ENCODE measurements at places on chromosomes 5 and 9.

GRCh38 chr9:114936581-114936980, 6.2 kb upstream of the TNFSF8 start:
- no peak for DNase-seq

GRCh38 chr9:93588641-93589609, 12.5 kb downstream of the PHF2 start:
- no peak for DNase-seq

DNA sequence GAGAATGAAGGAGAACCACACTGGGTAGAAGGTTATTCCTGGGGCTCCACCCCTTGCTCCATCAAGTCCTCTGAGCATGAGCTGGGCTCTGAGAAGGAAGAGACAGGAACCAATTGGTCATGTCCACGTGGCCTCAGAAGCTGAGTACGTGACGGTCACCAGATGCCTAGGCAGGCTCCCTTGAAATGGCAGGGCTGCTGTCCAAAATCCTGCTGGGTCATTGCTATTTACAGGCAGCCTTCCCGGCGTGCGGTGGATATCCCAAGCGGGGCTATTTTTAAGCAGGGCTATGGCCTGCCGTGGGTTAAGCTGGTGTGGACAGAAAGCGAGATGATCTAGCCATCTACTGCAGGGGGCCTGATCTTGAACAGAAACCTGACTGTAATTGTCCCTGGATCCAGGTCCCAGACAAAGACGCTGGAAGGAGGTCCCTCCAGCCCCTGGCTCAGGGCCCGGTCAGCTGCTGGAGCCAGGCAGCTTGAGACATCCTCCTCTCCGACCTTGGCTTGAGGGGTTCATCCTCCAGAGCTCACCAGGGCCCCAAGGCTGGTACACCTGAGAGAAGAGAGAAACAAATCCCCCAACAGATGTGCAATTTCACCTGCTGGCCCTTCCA, 550 bp upstream of the CKMT2 start:
- DNase-seq = no peak

DNA sequence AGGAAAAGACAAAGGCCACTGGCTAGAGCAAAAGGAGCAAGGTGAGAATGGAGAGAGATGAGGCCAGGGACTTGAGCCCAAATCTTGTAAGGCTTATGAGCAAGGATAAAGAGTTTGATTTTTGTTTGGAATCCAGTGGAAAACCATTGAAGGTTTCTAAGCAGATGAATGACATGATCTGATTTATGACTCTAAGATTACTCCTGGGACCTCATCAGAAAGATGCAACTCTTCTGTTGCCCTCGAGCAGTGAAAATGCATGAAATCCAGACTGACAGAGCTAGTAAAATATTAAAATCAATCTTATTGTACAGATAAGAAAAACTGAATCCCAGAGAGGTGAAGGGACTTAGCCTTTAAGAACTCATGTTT, 677 bp downstream of the MFAP3 start:
- no peak for DNase-seq

GRCh38 chr5:58875599-58875998, 292.7 kb downstream of the RAB3C start:
- no peak for DNase-seq

DNA sequence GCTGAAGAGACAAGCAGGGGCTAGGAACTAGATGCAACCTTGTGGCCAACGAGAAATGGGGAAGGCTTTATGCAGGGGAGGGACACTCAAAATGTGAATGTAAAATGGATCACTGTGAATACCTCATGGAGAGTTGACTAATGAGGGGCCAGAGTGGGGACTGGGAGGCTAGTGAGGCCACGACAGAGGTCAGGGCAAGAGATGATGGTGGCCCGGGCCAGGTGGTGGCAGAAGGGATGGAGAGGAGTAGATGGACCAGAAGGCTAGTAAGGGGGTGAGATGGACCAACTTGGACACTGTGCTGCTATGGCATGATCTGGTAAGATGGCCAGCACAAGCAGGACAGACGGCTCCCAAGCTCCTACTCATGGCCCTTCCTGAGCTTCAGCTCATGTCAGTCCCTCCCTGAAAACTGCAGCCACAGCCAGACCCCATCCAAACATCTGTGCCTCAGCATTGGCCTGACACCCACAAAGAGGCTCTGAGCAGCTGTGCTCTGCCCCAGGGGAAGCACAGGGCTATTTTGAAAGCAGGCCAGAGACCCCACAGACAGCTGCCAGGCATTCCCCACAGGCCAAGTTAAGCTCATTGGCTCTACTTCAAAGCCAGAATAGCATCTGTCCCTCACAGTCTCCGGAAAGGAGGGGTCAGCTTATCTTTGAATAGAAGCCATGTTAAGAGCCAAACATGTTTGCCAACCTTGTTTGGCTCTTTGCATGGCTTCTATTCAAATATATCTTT, 22.1 kb downstream of the P4HA2 start:
- no peak for DNase-seq

DNA sequence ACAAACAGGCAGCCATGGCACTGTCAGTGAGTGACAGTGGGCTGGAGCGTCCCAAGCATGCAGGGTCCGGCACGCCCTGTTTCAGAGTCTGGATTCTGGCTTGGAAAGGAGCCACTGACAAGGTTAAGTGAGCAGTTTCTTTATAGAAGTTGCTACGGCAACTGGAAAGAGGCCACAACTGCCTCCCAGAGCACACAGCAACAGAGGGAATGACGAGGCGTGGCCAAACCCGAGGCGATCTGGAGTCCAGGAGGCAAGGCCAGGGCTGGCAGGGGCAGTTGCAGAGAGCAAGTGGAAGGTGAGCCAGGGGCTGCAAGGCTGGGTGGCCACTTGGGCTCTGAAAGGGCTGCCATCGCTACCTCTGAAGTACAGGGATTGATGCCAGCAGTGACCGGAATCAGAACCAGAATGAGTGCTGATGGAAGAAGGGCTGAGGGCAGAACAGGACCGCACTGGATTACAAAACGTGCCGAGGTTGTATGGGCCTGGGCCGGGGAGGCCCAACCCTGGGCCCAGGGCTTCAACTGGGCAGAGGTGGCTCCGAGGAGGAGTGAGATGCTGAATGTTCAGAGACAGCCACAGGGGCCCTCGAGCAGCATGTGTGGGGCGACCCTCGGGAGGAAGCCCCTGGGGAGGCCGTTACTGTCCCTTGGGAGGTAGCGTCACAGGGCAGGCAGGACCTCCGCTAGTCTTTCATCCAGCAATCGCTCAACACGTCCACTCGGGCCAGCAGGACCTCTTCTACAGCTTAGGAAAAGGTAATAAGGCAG, 4.6 kb downstream of the MRPL41 start:
- no peak for DNase-seq

GRCh38 chr5:114362197-114362976, 517 bp downstream of the KCNN2 start:
- peak; percentile 27 for DNase-seq

Measured in NCI-H2081 (cell line).